ENCODE measurements at places on chromosomes 2 and 18. TPM values are rescaled to one million over a fixed set of nuclear protein-coding genes. Genes with fewer than 3 reads are reported as not detected.

The VWA3B gene
- total RNA-seq, result not detected

DNA sequence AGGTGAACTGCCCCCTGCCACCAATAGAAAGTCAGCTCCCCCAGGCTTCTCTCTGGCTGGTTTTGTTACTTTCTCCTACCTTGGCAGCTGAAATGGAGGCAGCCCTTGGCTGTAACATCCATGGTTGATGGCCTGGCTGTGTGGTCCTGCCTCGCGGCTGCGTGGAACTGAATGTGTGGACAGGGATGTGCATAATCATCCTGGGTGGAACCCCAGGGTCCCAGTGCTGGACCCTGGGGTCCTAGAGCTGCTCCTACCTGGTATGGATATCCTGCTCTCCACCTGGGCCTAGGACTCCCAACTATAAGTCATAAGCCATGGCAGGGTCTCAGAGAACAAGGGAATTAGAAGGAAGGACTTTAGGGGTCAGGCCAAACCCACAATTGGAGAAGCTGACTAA lies 93.5 kb downstream of the CAPN13 start:
- no peak for DNase-seq

GRCh38 chr2:37738266-37738885 lies 66.9 kb upstream of the CDC42EP3 start:
- DNase-seq, result no peak

- DNase-seq, result no peak
These were observed 84.1 kb upstream of the NABP1 start for GRCh38 chr2:191593622-191594385.

Measured in activated T-cell treated with anti-CD3 and anti-CD28 coated beads, Interleukin-2, amount 50 U/mL, for 4 hours (primary cell).